Osteocyte (in vitro differentiated cells): ENCODE measurements at places on chromosomes 4 and X. TPM values are rescaled to one million over a fixed set of nuclear protein-coding genes. Genes with fewer than 3 reads are reported as not detected.

- no peak for DNase-seq
Measured at GRCh38 chrX:110188701-110189558, 129.0 kb downstream of the AMMECR1 start.

DNA sequence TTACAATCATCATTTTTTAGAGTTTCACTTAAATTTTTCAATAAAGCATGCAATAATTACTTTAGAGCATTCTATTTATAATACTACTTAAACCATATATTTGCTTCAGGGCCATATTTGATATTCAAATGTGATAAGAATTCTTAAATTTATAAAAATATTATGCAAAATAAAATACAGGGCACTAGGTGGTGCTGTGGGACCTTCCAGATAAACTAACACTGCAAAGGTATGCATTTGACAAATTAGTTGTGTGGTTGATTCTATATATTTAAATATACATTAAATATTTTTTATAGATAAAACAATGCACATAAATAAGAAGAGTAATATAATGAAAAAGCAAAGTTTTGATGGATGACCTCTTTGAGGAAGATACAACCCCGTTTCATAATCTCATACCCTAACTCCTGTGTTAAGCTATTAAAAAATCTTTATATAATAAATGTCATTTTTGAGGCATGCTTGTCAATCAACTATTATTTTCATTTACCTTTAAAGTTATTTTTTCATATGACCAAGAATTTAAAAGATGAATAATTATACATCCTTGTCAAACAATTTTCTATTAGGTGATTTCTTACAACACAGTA lies 128.4 kb downstream of the REELD1 start:
- DNase-seq = no peak

- no peak for DNase-seq
Measured at GRCh38 chr4:95290702-95291101, 258.1 kb downstream of the UNC5C start.

GRCh38 chrX:40651620-40652223 lies 4.4 kb upstream of the CXorf38 start:
- DNase-seq = no peak

- no peak for DNase-seq
Measured at GRCh38 chr4:112910109-112910736, 139.2 kb upstream of the ANK2 start.

VBP1 gene
- total RNA-seq = 34.8 and 41.2 TPM in 2 replicates

ZRSR2 gene
- 14.0 and 16.3 TPM in 2 replicates for total RNA-seq

PPP2R3B gene
- 28.2 and 32.9 TPM in 2 replicates for total RNA-seq
